ENCODE measurements at places on chromosomes 6 and 20. TPM values are rescaled to one million over a fixed set of nuclear protein-coding genes. Genes with fewer than 3 reads are reported as not detected.

Gene UCKL1
- 36.2 TPM for total RNA-seq

Gene BMP6
- not detected for total RNA-seq

Gene DEF6
- 73.0 TPM for total RNA-seq

Gene DLK2
- 1.9 TPM for total RNA-seq

Gene TMEM200A
- total RNA-seq: 1.4 TPM

Gene TMC2
- total RNA-seq: not detected

- DNase-seq: no peak
Measured at GRCh38 chr20:38178065-38178491, 13.0 kb upstream of the TGM2 start.

DNA sequence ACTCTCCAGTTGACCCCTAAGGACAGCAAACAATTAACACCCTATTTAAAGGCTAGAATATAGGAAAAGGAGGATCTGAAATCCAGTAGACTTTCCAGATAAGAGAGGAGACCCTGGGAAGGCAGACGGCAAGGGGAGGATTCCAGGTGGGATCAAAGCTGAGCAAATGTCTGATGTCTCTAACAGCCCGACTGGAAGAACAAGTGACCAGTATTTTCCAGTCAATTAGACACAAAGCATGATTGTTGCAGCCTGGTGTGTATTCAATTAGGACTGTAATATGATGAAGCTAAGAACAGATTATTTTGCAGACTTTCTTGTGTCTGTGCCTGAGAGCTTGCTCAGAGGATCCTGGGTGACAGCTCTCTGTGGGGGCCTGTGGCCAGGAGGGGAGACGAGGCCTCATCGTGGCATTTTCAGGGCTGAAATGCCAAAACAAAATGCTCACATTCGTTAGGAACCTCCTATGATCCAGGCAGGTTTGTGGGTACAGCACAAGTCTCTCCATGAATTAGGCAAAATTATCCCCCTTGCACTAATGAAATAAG lies 471.8 kb upstream of the AGPAT4 start:
- no peak for DNase-seq

DNA sequence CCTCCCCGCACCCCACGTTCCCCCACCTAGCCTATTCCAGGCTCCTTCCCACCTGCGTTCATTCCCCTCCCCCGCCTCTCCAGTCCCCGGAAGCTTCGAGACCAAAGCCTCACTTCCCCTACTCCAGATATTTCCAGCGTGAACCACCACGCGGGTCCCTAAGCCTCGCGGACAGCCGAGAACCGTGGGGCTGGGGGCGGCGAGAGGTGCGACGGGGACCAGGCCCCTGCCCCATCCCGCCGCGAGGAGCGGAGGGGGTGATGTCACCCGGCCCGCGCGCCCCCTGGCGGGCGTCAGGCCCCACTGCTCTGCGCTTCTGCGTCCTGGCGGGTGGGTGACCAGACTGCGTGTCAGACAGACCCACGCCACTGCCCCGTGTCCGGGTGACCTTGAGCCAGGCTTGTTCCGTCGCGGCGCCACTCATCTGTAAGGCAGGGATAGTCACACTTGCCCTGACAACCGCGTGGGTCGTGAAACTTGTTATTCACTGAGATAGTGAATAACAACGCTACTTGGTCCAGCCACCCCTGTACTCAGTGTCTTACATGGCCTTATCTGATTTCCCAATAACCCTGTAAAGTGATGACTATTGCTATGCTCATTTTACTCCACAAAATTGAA lies 9.0 kb upstream of the HSP90AB1 start:
- DNase-seq: peak; percentile 85

DNA sequence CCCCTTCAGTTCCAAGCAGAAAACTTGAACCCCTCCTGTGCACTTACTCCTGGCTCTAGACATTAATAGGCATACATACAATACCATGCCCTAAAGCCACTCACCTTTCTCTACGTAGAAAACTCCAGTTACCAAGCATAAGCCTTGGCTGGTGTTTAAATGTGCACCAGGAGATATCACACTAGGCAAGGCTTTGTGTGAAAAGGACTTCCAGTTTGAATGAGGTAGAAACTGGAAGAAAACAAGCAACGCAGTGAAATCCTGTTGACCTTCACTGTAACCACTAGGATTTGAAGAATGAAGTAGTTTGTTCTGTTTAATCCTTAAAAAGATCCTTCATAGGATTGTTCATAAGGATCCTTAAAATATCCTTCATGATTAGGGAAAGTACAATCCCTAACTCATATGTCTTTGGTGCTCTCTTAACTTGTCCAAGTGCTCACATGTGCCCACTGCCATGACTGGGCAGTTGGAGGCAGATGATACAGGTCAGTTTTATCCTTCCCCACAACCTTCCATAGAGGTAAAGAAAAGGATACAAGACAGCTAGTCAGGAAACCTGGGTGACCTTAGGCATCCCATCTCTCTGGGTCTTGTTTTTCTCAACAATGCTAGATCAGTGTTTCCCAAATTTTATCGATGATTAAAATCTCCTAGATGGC lies 9.2 kb upstream of the SCGN start:
- DNase-seq: no peak

- no peak for DNase-seq
Measured at GRCh38 chr20:1805161-1805581, 90.0 kb upstream of the SIRPA start.

DNA sequence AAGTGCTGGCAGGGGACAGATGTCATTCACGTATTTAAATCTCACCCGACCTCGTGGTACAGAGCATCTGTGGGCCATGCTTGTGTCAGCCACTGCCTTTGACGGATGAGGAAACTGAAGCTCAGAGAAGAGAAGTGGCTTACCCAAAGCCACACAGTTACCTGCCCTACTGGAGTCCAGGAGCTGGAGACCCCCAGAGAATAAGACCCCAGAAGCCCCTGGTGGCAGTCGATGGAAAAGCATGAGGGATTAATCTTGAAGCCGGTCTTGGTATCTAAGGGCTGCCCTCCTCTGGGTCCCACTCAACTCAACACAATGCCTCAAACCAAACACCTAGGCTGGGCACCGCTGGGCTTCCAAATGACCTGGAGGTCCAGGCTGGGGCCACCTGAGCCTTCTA lies 83.1 kb downstream of the GRM4 start:
- DNase-seq: no peak

- no peak for DNase-seq
Measured at GRCh38 chr20:17530153-17530552, 1.0 kb downstream of the BFSP1 start.

- DNase-seq: no peak
Measured at GRCh38 chr6:31736768-31737314, 511 bp upstream of the CLIC1 start.

DNA sequence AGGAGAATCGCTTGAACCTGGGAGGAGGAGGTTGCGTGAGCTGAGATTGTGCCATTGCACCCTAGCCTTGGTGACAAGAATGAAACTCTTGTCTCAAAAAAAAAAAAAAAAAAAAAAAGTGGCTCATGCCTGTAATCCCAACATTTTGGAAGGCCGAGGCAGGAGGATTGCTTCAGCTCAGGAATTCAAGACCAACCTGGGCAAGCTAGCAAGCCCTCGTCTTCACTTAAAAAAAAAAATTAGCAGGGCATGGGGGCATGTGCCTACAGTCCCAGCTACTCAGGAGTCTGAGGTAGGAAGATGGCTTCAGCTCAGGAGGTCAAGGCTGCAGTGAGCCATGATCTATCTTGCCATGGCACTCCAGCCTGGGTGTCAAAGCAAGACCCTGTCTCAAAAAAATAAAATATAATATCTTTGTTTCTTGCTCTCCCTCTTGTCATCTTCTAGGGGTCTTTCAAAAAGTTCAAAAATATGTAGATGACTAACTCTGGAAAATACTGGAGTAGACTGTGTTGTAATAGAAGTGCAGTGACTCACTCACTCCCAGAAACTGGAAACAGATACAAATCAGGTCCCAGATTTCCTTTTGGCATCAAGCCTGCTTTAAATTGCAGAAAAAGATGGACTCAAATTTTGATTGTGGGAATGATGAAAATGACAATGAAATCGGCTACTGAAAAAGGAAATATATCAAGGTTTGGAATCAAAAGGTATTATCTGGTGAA lies 2.8 kb upstream of the GINM1 start:
- DNase-seq: no peak

DNA sequence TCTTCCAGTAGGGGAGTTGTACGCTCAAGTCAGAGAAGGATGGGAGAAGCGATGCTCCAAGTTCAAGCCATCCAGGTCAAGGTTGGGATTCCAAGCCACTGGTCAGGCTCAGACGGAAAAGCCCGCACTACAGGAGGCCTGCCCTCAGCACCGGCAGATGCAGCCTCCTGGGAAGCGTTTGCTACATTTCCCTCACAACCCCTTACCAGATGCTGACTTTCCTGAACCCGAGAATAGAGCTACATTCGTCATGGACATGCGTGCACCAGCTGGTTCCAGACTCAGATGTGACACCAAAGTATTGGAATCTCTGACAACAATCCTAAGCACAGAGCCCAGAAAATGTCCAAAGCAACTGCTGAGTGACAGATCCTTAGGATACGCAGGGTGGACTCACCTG lies 174.8 kb downstream of the SASH1 start:
- DNase-seq: no peak

DNA sequence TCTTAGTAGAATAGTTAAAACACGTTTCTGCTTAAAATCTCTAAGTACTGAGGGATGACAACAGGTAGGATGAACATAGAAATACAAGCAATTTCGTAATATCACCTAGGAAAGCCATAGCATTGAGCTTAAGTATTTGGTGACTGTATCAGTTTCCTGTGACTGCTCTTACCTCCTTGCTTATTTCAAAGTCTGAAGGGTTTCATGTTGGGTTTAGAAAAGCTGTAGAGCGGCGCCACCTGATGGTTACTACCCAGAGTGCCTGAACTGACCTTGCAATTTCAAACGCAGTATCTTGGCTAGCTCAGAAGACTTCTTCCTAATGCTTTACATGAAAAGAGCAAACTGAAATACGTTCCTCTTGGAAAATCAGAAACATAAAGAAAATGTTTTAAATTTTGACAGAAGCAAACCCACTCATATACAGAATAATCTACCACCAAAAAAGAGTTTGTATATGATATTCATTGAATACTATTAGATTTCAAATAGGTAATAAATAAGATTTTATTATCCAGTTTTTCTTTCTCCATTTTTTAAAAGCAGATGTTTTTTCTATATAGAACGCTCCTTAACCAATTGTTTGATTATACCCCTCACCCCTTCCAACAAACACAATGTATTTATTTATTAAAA lies 82.3 kb upstream of the RIPOR2 start:
- peak; percentile 67 for DNase-seq

DNA sequence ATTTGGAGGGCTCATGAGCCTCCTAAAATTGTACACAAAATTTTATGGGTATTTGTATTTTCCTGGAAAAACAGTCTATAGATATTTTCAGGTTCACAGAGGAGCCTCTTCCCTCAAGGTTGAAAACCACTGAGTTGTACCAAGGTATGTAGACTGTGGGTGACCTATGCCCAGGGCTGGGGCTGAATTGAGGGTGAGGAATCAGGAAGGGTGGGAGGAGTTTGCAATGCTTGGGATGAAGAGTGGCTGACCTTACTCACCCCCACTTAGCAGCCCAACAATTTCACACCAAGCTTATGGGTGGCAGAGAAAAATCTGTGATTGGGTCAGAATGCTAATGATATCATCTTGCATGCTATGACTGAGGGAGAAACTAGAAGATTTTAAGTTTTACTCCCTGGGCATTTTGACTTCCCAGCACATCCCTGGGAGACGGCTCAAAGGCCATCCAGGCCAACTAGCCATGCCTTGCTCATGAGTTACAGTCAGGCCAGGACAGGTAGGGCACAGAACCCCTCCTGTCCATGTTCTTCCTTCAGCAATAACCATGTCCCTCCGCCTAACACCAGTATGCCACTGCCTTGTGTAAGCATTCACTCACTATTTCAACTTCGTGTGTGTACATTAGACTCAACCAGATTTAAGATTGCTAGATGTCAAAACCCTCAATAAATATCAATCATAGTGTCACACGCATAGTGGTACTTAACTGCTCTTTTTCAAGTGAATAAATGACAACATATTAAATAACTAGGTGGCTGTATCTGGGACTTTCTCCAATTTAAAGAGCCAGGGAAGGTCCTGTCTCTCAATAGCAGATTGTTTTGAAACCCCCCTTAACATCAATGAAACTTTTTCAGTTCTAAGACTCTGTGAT lies 16.6 kb downstream of the ADTRP start:
- no peak for DNase-seq

- DNase-seq: no peak
Measured at GRCh38 chr6:22364306-22364705, 67.5 kb upstream of the PRL start.
